GM12891 (cell line): ENCODE measurements at places on chromosomes 16 and 17.

DNA sequence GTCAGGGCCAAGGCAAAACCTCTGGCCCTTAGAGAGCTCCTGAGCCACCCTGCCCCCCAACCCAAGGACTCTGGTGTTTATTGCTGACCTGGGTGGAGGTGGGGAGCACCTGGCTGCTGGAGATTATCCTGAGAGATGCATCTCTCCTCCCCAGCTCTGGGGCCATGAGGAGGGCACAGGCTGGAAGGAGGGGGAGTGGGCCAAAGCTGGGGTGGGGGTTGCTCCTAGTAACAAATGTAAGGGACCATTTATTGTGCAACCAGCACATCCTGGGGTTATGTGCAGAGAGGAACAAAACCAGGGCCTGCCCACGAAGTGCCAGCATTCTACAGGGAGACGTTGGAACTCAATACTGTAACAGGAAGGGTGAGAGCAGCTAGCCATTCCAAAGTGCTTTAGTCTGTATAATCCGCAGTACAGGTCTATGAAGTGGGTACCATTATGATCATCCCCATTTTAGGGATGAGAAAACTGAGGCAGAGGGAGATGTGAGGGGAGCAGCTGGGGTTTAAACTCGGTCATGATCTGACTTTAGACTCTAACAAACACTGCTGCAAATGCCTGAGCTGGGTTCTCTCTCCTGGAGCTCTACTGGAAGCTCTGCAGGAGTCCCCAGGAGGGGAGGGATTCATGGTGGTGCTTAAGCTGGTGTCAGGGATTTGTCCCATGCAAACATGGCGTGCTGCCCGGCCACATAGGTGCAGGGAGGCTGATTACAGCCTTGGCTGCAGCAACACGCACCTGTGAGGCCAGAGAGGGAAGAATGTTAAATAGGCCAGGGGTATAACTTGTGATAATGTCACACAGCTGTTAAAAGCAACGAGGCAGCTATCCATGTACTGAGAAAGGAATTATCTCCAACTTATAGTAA, 1.4 kb upstream of the RHBDF2 start:
- DNase-seq = no peak

GRCh38 chr17:19787733-19788357, 39.7 kb upstream of the ALDH3A1 start:
- DNase-seq = no peak

- no peak for DNase-seq
Measured at GRCh38 chr16:76303637-76304314, 26.6 kb downstream of the CNTNAP4 start.

- DNase-seq = no peak
Measured at GRCh38 chr17:71899317-71899716, 221.5 kb upstream of the SOX9 start.

DNA sequence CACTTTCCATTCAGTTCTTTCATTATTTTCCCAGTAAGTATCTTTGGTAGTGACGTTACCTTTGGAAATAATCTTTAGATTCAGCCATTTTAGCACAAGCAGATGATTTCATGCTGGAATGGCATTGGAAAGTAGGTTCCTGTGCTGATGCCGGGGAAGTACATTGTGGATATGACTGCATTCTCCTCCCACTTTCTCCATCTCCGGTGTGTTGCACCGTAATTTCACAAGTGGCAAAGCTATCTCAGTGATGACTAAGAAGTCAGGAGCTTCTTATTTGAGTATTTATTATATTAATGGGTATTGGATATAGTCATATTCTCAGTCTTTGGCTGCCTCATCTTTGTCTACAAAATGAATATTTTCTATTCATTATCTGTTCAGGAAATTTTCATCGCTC, 69.8 kb downstream of the MRTFB start:
- no peak for DNase-seq

- DNase-seq = no peak
Measured at GRCh38 chr17:59858167-59858816, 34.5 kb downstream of the TUBD1 start.

- no peak for DNase-seq
Measured at GRCh38 chr16:28838558-28838918, 7.6 kb downstream of the TUFM start.

DNA sequence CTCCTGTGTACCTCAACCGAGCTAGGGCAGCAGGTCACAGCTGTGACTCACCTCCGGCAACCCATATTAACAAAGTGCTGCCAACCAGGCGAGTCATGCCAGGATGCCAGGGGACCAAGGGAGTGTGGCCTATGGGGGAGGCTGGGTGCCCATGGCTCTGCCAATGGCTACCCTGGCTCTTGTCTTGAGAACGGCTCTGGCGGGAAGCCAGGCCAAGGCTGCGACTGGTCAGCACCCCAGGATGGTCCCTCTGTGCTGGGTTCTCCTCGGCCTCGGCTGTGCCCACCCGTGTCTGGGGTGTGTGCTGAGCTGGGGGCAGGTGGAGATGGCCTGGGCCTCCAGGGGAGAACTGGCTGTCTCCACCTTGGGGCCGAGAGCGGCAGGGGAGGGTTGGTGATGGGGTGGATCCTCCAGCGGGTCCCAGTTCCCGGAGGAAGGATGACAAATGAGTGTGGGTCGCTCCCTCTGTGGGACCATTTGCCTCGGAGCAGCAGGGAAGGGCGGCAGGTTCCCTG, 75.8 kb downstream of the MRC2 start:
- DNase-seq = no peak

DNA sequence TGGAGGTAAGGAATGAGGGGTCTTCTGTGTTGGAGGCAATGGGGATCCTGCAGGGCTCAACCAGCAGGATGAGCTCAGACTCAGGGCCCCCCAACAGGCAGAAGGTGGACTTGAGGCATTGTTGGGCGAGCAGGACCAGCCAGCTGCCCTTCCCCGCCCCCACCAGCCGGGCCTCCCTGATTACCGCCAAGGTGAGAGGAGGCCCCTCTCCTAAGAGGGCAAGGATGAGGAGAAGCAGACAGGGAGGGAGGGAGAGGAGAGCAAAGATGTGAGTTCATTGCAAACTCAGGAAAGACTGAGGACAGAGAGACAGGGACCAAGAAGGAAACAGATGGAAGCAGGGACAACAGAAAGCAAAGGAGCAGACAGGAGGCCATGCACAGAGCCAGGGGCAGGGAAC, 272.8 kb upstream of the XYLT1 start:
- no peak for DNase-seq

- DNase-seq = no peak
Measured at GRCh38 chr17:78305801-78306200, 54.1 kb downstream of the SOCS3 start.

GRCh38 chr16:57630931-57631845, 2.8 kb downstream of the ADGRG1 start:
- DNase-seq = no peak

DNA sequence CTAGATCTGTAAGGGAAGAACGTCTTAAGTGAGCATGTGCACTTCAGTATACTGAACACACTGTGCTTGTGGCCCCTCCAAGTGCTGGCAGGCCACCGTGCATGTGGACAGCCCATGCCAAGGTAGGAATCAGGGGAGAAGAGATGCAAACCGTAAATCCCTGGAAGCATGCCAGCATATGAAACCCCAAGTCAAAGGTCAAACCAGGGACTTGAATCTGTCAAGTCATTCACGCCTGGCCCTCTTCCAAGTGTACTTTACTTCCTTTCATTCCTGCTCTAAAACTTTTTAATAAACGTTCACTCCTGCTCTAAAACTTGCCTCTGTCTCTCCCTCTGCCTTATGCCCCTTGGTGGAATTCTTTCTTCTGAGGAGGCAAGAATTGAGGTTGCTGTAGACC, 2.8 kb upstream of the ATXN2L start:
- DNase-seq = no peak

- no peak for DNase-seq
Measured at GRCh38 chr17:9109933-9110332, 88.6 kb downstream of the NTN1 start.

DNA sequence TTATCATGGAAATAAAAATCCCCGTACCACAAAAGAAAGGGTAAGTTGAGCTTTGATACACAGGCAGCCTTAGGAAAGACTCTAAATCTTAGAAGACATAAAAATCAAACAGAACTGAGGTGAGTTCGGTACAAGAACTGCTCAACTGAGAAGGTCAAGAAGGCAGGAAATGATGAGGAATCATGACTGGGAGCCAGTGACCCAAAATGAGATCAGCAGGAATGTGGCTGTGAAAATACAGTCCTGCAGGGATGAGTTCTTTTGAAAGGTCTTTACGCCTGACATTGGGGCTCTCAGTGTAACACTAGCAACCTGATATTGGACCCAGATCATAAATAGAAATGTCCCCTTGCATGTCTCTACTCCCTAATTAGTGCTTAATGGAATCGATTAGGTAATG, 56.3 kb upstream of the CDH11 start:
- no peak for DNase-seq

DNA sequence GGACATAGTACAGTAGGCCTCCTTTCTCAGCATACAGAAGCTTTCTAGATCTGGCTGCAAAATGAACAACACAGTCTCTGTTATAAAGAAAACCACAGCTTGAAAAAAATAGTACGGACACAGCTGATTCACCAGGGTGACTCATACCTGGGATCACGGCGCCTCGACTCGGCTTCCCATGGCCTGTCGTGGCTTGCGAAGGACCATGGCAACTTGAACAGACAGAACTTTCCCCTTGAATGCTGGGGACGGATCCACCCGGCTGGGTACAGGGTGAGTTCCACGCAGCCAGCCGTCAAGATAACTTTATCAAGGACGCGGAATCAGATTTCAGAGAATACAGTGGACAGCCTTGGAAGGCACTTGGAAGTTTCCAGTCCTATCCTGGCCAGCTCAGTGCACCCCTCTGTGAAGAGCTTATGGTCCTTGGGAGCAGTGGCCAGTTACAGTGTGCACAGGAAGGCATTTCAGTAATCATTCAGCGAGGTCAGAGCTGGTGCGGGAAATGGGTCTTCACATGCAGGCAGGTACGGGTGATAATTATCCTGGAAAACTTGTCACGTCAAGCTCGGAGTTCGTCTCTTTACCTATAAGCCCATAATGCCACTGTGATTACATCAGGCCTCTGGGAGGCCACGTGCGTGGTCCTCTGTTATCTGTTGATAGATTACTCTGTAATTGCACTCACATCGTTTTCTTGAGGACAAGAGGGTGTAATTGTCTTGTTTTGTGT, 57.9 kb upstream of the MAF start:
- DNase-seq = no peak

DNA sequence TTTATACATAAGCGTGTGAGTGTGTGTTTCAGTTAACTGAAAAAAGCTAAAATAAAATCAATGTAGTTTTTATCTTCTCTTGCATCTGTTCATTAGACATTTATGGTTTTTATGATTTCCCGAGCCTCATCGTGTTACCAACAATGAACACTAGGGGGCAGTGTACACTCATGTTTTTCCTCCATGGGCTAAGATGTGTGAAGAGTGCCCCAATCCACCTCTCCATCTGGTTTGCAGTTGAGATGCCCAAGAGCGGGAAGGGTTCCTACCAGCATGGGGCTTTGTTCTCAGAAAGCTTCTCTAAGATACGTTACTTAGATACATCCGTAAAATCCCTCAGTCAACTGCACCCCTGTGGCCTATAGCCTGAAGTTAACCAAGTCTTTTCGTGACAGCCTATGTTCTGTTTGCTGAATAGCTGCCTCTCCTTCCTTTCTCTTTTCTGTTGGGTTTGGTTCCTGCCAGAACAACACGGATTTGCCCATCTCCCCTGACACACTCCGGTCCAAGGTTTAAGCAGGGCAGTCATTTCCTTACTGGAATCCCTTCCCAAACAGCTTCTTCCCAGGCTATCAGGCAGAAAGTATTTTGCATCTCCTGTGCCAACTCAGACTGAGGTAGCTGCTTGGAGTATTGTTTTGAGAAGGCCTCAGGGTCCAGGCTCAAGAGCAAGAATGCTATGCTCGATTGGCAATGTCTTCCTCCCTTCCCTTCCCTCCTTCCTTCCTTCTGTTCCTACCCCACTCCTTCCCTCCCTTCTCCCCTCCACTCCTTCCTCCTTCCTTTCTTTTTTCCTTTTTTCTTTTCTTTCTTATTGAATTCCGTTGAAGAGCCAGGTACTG, 12.9 kb upstream of the ELAC2 start:
- peak; percentile 19 for DNase-seq

- no peak for DNase-seq
Measured at GRCh38 chr16:22816475-22816874, 2.5 kb downstream of the HS3ST2 start.

DNA sequence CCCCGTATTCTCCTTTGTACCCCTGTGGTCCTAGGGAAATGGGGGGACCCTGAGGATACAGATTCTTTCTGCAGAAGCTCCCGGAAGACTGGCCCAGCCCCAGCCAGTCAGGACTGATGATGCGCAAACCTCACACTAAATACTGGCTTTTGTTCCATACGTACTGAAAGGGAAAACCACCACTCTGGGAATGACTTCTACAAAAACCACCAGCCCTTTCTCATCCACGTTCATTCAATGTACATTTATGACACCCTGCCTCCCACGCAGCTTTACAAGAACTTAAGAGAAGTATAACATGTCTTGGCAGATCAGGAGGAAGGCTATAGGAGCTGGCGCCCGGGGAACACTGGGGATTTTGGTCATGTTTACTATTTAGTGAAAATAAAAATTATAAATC, 70.6 kb downstream of the MARCHF10 start:
- no peak for DNase-seq

DNA sequence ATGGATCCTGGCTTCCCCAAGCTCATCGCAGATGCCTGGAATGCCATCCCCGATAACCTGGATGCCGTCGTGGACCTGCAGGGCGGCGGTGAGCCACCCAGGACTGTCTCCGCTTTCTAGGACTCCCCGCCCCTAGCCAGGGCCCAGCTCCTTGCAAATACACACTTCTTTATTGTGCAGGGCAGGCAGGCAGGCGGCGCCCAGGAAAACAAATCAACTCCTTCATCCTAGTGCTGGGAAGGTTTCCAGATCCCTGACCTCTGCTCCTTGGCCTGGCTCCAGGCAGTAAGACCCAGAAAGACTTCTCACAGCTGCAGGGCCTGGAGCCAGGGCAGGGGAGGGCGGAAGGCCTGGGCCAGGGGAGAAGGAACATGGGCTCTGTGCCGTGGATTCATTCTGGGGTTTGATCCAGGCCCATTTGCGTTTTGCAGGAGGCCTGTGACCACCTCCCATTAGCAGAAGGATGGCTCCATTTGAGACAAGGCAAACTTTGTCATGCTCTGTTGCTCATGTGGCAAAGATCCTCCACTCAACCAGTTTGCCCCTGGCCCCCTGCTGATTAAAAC, 6.0 kb upstream of the LPCAT2 start:
- no peak for DNase-seq

DNA sequence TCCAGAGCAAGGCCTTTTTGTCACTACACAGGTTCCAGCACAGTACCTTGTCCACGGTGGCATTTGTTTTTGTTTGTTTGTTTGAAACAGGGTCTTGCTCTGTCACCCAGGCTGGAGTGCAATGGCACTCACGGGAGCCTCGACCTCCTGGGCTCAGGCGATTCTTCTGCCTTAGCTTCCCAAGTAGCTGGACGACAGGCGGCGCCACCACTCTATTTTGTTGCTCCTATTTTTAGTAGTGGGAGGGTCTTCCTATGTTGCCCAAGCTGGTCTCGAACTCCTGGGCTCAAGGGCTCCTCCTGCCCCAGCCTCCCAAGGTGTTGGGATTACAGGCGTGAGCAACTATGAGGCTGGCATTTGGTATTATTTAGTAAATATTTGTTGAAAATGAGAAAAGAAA, 10.3 kb downstream of the MRC2 start:
- DNase-seq = no peak

GRCh38 chr17:27083408-27084185, 210.3 kb upstream of the WSB1 start:
- DNase-seq = no peak
